Skin of body (tissue), 3 donors: ENCODE measurements at places on chromosomes 5 and 9.

DNA sequence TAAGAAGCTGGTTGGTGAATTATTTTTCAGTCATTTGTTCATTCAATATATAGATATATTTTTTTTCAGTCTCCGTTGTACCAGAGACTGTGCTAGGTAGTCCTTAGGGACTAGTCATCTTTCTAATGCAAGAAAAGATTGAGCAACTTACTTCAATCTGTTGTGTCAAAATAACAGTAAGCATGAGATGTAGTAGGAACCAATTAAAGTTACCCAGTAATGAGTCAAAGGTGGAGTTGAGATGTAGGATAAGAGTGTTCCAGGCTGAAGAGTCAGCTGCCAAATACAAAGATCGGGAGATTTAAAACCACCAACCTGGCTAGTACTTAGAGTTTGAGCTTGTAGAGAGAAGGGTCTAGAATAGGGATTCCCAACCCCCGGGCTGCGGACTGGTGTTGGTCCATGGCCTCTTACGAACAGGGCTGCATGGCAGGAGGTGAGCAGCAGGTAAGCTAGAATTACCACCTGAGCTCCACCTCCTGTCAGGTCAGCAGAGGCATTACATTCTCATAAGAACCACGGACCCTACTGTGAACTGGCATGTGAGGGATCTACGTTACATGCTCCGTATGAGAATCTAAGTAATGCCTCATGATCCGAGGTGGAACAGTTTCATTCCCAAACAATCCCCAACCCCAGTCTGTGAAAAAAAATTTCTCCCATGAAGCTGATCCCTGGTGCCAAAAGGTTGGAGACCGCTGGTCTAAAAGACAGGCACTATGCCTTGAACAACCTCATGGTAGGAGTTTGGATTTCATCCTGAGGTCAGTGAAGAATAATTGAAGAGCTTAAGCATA, 1241.5 kb upstream of the WWC1 start:
- DNase-seq: no peak

DNA sequence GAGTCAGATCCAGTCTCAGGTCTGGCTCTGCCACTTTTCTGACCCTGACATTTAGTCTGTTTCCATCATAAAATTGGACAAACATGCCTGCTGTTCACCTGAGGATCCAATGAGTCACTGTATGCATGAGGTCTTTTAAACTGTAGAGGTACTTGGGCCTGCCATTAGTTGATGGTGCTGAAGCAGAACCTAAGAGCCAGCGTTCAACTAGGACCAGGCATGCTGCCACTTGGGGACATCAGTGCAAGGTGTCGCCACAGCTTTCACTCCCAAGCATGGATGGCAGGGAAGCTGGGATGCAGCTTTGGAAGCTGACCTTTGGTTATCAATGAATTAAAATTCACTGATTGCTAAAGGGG, 37.1 kb downstream of the NEUROG1 start:
- no peak for DNase-seq

DNA sequence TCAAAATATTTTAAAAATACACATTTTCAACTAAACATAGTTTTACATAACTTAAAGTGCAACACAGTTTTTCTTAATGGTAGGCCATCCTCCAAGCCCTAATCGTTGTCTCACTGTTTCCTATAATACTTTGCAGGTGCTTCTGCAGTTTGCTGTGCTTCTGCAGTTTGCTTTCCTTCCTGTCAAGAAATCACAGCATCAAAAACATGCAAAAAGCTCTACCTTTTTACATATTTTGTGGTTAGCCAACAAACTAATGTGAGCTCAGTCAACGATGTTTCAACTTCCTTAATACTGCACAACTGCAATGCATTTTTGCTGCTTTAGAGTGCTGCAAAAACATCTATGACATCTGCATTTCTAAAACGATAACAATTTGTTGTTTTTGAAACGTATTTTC, 25.2 kb downstream of the EMB start:
- no peak for DNase-seq

GRCh38 chr9:128920381-128921058, at the start of gene PHYHD1:
PHYHD1 (plus strand) TSS chr9:128920982; CDS start chr9:128922324, 1,342 bp downstream.
- no peak for DNase-seq

DNA sequence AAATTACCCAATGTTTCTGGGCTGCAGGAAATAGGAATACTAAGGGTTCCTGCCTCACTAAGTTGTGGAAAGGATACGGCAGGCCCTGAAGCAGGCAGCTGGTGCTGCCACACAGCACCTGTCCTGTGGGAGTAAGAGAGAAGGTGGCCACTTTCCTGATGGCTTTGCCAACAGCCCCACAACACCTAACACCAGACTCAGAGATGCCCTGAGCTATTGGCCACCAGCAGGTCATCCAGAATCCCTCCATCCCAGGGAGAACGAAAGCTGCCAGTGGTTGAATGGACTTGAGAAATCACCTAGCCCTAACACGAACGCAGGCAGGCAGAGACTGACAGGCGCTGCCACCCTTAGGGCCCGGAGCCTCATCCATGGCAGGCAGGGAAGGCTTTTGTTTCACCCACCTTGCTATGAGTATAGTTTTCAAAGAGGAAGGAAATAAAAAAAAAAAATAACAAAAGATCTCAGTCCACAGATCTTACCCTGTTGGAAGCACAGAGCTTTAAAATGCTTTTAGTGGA, 82.2 kb downstream of the DCP2 start:
- no peak for DNase-seq

DNA sequence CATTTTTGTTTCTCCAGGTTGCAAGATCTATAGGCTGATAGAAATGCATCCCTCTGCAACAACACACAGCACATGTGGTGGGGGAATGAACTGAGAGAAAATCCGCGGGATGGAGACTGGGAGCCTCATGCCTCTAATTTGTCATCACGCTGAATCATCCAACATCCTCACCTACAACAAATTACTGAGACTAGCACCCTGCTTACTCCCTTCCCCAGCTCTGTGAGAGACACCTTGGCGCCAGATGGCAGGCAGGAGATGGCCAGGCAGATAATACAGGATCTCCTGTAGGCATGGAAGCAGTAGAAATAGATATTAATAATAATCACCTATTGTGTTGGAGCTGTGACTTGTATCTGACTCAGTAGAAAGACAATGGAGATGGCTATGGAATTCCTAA, 276.9 kb downstream of the SEMA5A start:
- no peak for DNase-seq

DNA sequence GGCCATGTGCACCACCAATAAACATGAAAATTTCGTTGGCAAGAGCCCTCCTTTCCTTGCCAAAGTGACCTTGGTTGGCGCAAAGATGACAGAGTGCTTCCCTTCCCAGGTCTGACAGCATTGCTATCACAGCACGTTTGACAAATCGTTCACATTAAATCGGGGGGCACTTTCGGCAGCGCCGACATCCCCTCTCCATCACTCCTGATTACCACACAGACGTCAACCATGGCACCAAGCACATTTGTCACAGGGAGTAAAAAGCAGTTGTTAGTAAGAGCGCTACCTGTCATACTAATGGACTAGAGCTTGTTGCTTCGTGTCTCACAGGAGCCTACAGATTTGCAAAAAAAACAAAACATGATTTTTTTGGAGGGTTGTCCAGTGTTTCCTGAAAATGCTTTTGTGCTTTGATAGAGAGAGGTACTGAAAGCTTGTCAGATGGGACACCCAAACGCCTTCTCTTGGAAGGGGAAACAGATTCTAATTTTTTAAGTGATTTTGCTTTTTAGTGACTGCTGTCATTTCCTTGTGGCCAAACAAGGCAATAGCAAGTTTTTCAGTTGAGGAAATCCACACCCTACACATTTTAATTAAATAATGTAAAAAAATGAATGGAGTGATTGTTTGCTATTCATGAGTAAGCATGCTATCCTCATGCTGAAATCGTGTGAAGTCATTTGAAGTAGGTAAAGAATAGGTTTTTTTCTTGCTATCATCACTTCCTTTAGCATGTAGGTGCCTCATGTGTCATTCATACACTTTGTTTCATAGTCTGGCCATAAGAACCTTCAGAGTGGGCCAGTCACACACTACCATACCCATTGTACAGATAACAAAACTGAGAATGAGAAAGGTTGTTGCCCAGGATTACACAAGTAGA, 682.8 kb upstream of the WWC1 start:
- DNase-seq: no peak

- DNase-seq: no peak
Observed at GRCh38 chr9:8719833-8720486, 920.4 kb upstream of the DMAC1 start.

GRCh38 chr5:122702524-122702875, 72.4 kb upstream of the SNX2 start:
- no peak for DNase-seq

GRCh38 chr5:179794575-179794974, 789 bp downstream of the LTC4S start:
- no peak for DNase-seq

GRCh38 chr9:130890124-130890523, 6.5 kb downstream of the QRFP start:
- no peak for DNase-seq
